Diencephalon (tissue), 1 donor: ENCODE measurements at places on chromosomes 1 and 21. TPM values are rescaled to one million over a fixed set of nuclear protein-coding genes. Genes with fewer than 3 reads are reported as not detected.

Gene PIGR
- total RNA-seq = not detected

Gene TRIM45
- 4.8 TPM for total RNA-seq

Gene AADACL3
- not detected for total RNA-seq

Gene HSD3B2
- total RNA-seq = not detected

Gene HAO2
- total RNA-seq = not detected

Gene ARHGEF2
- total RNA-seq = 71.5 TPM

Gene SPRR2G
- total RNA-seq = not detected

Gene MYCL
- total RNA-seq = 8.8 TPM
